ENCODE measurements at places on chromosomes 2 and 18.

- DNase-seq, result no peak
Measured at GRCh38 chr2:25160376-25160775, 8.0 kb downstream of the POMC start.

DNA sequence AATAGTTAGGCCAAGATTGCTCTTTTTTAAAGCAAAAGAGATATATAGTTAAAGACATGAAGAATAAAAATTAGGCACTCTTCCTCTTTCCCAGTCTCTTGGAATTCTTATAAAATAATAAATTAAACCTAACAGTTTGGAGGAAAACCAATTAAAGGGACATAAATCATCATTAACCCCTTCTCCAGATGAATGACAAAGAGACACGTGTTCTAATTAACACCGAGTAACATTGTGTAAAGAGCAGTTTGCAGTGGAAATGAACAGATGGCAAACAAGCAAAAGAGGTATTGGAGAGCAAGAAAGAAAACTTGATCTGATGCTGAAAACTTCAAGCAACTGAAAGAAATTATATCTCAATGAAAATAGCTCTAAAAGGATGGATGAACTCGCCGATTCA lies 48.4 kb downstream of the BCL2 start:
- no peak for DNase-seq

GRCh38 chr18:58168221-58168620 lies 124.2 kb downstream of the NEDD4L start:
- DNase-seq, result no peak

GRCh38 chr2:149037851-149038250 lies 648 bp upstream of the LYPD6B start:
- DNase-seq, result no peak

DNA sequence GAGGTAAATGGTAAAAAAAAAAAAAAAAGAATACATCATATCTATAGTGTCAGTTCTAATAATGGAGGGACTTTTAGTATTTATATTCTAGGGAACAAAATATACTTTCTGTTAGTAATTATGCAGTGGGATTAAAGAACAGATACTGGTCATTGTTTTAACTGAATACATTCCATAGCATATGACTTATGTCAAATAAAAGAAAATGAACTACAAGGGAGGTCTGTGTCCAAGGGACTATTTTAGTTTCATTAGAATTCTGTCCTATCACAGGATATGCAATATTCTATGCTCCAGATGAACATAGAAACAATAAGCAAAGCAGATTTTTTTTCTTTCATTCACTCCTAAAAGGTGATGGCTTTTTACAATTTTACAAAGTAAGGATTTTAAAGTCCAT lies 154.2 kb upstream of the ZEB2 start:
- DNase-seq, result no peak

DNA sequence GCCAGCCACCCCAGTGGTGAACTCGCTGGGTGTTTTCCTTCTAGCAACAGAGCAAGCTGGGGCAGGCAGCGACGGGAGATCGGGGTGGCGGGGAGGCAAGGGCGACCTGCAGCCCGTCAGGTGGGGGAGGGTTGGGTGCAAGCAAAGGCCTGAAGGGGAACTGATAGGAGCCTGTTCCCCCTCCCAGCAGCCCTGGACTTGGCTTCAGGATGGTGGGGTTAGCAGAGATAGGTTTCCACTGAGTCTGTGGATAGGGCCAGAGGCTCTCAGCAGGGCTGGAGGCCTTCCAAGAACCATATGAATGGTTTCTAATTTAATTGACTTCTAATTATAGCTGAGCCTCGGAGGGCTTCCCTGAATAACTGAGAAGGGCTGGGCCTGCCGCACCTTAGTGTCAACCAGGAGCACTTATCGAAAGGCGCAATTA lies 55.3 kb downstream of the EDAR start:
- no peak for DNase-seq

DNA sequence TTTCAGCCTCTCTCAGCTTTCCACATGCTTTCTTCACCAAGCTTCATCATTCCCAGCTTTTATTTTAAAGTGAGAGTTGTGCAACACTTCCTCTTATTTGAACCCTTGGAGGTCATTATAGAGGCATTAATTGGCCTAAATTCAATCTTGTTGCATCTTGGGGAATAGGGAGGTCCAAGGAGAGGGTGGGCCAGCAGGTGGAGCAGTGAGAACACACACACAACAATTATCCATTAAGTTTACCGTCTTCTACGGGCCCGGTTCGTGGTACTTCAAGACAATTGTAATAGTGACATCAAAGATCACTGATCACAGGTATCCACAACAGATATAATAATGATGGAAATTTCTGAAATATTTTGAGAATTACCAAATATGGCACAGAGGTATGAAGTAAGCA lies 457.2 kb upstream of the SMIM21 start:
- no peak for DNase-seq

DNA sequence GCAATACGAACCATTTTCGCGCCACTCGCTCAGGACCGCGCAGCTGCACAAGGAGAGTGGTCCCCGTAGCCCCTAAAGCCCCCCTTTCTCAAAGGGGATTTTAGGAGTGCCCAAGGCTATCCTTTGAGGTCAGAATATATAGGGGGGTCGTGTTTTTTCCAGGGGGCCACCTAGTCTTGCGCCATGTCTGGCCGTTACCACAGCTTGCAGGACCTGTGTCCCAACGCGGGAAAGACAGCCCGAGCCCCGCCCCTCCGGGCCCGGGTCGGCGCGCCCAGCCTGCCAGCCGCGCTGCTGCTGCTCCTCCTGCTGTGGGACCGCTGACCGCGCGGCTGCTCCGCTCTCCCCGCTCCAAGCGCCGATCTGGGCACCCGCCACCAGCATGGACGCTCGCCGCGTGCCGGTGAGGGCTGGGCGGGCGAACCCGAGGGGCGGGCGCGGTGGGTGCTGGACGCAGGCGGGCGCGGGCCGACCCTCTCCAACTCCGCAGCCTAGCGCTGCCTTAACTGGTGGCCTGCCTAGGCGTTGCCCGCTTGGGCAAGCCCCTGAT lies at the start of gene CDCA7:
Gene CDCA7 (plus strand): TSS at position 291 of the 550 bp plus-strand sequence. CDS start 92 bp downstream, at position 383.
- DNase-seq, result peak; percentile 2

DNA sequence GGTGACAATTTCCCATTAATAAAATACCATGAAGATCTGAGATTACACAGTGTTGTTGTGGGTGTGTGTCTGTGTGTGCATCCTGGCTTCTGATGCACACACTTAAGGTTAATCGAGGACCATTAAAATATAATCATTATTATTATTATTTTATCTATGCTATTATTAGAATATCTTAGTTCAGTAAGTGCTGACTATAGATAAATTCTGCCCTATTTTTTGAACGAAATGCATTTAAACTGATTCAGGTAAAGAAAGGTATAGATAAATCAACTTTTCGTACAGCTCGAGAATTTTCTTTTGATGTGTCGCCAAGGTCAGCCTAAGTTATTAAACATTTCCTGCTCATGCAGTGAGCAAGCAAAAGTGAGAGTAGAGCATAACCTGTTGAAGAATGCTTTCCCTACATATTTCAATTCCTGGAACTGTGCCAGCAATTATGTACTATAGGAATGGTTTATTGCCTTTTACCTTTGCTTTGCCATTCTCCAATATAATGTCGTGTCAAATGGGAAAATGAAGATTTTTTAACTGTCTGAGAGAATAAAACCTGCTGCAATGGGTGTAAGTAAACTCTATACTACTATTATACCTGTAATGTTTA lies 25.8 kb downstream of the KCNJ3 start:
- DNase-seq, result no peak

DNA sequence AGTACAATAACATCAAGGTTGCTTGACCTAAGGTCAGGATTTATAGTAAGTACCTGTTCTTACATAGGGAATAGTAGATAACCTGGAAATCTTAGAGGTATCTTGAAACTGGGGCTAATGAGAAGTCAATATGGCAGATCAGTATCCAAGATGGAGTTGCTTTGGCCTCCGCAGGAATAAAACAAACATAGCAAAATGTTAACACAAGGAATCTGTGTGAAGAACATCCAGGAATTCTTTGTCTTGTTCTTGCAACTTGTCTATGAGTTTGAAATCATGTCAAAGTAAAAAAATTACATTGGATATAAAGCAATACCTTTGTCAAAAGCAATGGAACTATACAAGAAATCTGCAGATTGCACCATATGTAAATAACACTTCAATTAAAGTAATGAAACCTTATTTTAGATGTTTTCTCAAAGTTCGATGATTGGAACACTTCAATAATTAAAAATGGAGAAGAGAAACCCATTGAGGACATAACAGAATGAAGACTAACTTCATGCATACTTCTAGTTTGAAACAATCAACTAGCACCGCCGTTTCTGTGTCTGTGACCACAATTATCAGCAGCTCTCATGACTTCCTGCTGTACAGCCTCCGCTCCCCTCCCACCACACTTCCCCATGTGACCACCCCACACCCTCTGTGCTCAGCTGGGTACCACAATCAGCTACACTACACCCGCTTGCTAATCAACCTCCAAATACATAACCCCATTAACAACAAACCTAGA lies 27.6 kb downstream of the C2orf76 start:
- peak; percentile 37 for DNase-seq

DNA sequence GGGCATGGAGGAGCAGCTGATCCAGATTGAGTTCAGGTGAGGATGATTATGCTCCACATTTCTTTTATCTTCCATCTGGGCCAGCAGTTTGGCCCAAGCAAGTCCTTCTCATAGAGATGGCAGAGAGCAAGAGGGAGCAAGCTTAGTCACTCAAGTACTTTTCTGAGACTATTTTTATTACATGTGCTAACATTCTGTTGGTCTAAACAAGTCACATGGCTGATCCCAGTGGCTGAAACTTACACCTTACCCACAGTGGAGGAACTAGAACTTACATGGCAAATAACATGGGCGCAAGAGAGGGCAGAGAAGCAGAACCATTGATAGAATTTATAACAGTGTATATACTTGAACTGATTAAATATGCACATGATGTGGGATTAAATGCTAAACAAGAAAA lies 105.7 kb downstream of the KYNU start:
- DNase-seq, result no peak

DNA sequence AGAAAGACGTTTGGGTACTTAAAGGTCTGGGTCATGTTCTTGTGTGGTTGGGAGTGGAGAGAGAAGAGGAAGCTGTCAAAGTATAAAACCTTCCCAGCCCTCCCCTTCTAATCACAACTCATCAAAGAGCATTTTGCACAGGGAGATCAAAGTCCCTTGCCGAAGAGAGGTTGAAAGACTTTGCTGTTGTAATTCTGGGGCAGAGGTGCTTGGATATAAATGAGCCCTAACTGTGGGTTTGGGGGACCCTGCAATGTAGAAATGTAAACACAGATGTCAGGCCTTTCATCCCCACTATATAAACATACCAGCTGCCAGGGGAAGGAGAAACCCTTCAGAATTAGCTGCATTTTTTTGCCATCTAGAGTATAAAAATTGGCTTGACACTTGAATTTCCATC lies 182.1 kb downstream of the ETAA1 start:
- DNase-seq, result no peak

- no peak for DNase-seq
Measured at GRCh38 chr2:11856095-11856494, 109.7 kb downstream of the LPIN1 start.

GRCh38 chr2:217325251-217325650 lies 465.4 kb upstream of the TNP1 start:
- no peak for DNase-seq

GRCh38 chr2:190005513-190005912 lies 57.0 kb downstream of the MSTN start:
- DNase-seq, result no peak

- DNase-seq, result no peak
Measured at GRCh38 chr2:239884875-239885274, 140.3 kb downstream of the NDUFA10 start.

- no peak for DNase-seq
Measured at GRCh38 chr18:60010984-60011383, 111.2 kb downstream of the PMAIP1 start.

GRCh38 chr18:1884623-1885022 lies 686.7 kb downstream of the METTL4 start:
- no peak for DNase-seq

DNA sequence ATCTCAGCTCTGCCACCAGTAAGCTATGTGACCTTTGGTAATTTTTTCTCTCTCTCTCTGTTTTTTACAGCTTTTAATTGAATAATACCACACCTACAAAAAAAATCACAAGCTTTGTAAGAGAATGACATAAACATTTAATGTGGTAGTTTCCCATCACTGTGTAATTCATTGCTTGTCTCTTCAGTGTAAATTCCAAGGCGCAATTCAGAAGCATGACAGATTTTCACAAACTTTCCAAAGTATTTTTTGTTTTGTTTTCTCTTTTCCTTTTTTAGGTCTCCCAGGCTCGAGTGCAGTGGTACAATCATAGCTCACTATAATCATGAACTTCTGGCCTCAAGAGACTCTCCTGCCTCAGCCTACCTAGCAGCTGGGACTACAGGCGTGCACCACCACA lies 25.0 kb upstream of the PPM1B start:
- DNase-seq, result no peak

DNA sequence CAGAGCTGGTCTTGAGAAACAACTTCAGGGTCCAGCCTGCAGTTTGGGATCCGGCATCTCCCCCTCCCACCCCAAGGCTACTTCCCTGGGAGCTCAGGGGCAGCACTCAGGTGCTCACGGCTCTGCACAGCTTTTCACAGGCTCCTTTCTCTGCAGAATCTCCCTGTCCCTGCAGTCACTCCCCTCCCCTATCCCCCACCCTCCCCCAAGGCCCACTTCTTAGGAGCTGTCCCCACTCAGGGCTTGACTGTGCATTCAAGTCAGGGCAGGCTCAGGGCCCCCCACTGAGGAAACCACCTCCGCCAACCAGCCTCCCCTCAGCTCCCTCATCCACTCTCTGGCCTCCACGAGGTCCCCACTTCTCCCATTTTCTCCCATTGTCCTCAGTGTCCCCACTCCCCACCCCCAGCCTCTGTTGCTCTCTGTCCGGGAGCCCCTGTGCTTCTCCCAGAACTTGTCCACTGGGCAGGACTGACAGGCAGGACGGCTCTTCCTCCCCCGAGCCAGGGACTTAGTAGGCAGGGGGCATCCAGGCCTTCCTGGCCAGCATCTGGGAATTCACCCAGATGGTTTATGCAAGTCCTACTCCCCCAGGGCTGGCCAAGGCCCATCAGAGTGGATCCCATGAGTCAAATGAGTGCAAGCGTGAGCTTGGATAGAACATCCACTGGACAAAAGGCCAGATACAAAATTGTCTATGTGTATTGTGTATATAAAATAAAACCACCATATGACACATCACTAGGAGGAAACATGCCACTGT lies 7.6 kb downstream of the NMUR1 start:
- no peak for DNase-seq

DNA sequence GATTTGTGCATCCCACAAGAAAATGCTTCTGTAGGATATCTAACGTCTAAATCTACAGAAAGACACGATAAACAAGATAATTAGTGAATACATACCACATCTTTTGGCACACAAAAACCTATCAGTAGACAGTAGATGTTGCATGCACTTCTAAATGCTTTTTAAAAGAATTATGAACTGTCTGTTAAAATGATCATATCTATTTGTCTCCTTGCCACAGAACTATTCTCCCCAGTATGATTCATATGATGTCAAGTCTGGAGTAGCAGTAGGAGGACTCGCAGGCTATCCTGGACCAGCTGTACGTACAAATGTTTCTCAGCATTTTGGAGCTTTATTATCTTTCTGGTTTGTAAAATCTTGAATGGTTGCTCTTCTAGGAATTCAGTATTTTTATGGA lies 12.7 kb downstream of the COL3A1 start:
- DNase-seq, result no peak

GRCh38 chr2:170244555-170244954 lies 66.6 kb downstream of the MYO3B start:
- DNase-seq, result no peak

Data from naive thymus-derived CD4-positive, alpha-beta T cell (primary cell).